ENCODE measurements at places on chromosomes 13 and 19.
A peak's percentile ranks its signal among the peaks of the same experiment; 100 is the strongest.

- DNase-seq = peak; percentile 34
Observed at GRCh38 chr19:7674010-7675005, 2.6 kb upstream of the MCEMP1 start.

DNA sequence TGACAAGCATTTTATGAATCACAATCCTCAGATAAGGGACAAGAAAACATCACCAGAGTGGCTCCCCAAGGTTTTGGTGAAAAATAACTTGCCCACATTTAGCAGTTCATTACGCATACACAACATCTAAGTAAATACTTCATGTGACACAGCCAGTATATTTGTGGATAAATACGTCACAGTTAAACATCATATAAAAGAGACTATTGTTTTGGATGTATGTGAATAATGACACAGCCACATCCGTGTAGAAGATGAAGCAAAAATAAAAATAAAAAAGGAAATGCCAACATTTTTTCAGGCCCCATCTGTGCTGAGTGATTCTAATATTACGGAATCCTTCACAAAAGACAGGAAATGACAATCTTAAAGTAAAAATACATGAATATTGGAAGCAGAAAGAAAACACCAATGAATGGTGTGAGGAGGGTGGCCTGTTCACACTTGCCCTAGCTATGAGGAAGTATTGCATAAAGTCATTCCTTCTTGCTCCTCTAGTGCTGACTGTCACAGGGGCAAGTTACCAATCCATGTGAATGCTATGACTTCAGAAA lies 457.1 kb downstream of the KLF12 start:
- no peak for DNase-seq

- DNase-seq = no peak
Observed at GRCh38 chr13:46662690-46663089, 109.7 kb downstream of the LRCH1 start.

GRCh38 chr13:112053744-112054615 lies 13.0 kb upstream of the SOX1 start:
- no peak for DNase-seq

DNA sequence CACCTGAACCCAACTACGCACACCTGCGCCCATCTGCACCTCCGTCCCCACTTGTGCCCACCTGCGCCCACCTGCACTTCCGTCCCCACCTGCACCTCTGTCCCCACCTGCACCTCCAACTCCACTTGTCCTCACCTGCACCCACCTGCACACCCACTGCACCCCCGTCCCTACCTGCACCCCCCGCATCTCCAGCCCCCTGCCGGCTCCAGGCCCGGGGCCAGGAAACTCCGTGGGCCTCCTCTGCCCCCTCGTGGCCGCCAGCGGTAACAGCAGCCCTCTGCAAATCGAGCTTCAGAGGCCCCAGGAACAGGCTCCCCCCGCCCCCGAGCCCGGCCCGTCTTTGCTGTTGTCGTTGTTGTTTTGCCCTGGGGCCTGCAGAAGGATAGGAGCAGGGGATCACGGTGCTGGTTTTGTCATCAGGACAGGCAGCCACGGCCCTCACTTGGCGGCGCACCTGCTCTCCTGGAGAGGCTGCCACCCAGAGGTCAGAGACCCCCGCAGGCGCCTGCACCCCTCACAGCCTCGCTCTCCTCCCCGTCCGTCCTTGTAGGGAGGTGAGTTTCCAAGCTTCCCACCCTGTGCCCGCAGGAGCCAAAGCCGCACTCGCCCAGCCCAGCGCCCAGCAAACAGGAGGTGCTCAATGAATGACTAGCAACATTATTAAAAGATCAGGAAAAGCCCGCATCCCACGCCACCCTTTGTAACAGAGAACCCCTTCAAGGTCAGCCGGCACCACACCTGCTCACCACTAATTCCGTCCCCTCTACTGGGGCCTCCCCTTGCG lies 65.4 kb downstream of the GNG7 start:
- no peak for DNase-seq

DNA sequence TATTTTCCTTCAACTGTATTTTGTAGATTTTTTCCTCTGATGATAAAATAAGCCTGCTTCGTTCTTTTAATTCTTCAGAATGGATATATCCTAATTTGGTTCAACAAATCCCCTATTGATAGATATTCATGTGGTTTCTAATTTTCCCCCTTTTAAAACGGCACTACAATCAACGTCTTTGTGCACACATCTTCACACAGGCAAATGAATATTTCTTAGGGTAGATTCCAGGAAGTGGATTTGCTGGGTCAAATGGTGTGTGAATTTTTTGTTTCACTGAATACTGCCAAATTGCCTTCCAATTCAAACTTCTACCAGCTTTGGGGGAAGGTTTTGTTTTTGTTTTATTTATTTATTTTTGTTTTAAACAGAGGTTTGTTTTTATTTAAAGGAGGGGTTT lies 287.2 kb downstream of the FOXO1 start:
- peak; percentile 34 for DNase-seq

DNA sequence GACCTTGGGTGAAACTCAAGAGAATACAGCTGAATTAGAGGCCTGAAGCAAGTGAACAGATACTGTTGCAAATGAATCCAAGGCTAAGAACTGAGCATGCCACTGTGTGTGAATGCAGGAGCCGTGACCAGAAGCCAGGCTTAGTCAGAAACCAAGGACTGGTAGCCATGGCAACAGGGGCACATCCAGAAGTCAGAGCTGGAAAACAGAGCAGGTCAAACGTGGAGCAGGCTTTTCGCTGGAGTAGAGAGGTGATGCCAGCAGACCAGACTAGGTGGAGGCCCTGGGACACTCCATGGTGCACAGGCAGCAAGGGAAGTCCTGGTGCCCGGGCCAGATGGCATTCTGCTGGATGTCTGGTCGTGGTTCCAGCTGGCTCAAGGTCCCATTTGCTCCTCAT lies 564.1 kb downstream of the PCDH9 start:
- DNase-seq = no peak

DNA sequence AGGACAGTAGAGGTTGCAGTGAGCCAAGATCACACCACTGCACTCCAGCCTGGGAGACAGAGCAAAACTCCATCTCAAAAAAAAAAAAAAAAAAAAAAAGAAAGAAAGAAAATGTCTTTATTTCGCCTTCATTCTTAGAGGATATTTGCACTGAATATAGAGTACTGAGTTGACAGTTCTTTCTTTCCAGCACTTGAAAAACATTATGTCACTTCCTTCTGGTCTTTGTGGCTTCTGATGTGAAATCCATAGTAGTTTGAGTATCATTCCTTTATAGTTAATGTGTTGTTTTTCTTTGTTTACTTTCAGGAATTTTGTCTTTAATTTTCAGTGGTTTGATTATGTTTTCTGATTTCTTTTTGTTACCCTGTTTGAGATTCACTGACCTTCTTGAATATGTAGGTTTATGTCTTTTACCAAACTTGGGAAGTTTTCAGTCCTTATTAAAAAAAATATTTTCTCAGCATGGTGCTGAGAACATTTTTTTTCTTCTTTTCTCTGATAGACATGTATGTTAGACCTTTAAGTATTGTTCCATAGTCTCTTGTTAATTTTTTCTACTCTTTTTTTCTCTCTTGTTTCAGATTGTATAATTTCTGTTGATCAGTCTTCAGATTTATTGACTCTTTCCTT lies 50.1 kb downstream of the PCCA start:
- no peak for DNase-seq

- no peak for DNase-seq
Observed at GRCh38 chr19:16895467-16896145, 6.8 kb downstream of the F2RL3 start.

GRCh38 chr13:109285586-109285985 lies 500.8 kb downstream of the IRS2 start:
- DNase-seq = no peak

DNA sequence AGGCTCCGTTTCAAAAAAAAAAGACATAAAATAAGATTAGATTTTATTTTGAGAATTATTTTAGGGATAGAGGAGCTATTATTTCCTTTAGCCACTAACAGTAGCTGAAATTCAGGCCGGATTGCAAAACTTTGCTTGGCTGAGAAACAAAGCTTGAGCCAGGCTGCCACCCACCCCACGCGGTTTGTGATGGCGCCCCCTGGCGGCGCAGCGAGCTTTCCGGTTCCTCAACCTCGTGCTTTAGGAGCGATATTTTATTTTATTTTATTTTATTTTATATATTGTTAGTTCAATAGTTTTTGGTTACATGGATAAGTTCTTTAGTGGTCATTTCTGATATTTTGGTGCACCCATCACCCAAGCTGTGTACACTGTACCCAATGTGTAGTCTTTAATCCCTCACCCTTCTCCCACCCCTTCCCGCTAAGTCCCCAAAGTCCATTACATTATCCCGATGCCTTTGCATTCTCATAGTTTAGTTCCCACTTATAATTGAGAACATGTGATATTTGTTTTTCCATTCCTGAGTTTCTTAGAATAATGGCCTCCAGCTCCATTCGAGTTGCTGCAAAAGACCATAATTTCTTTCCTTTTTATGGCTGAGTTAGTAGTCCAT lies 19.8 kb upstream of the CEACAM4 start:
- no peak for DNase-seq

DNA sequence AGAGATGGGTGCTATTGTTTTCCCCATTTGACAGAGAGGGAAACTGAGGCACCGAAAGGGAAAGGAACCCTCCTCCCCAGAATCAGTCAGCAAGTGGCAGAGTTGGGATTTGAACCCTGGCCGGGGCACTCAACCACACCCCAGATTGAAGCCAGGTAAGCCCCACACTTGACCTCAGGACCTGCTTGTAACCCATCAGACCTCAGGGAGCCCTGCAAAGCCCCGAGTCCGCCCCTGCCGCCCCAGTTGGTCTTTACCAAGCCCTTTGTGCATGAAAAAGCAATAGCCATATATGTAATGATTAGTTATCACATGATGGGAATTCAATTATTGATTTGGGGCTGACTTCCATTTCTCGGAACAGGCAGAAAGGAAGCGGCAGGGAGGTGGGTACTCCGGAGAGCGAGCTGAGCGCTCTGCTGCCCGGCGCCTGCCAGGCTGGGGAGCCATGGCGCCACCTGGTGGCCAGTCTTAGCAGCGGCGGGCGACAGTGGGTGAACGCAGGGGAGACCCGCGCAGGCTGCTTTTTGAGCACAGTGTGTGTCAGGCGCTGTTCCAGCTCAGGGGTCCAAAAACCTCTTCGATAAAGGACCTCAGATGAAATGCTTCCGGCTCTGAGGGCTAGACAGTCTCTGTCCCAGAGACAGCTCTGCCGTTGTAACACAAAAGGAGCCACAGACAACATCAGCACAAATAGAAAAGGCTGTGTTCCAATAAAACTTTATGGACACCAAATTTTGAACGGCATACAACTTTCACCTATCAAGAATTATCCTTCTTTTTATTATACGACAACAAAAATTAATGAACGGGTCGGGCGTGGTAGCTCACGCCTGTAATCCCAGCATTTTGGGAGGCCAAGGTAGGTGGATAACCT lies 82.9 kb upstream of the CACNA1A start:
- DNase-seq = peak; percentile 30

DNA sequence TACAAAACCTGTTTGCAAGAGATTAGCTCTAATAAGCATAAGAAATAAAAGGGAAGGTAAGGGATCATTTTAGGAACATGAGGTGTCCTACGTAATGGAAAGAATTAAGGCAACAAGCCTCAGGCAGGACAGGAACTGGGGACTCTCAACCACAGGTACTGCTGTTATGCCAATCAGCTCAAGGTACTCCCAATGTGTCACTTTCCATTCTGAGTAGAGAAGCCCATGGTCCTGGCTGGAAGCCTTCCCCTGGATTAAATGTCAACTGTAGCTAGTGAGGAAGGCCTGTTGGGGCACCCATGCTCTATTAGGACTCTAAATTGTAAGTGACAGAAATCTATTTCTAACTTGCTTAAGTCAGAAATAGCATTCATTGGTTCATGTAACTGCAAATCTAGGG lies 134.6 kb downstream of the DPF1 start:
- no peak for DNase-seq

GRCh38 chr19:10553087-10553667 lies 9.5 kb downstream of the ATG4D start:
- no peak for DNase-seq

DNA sequence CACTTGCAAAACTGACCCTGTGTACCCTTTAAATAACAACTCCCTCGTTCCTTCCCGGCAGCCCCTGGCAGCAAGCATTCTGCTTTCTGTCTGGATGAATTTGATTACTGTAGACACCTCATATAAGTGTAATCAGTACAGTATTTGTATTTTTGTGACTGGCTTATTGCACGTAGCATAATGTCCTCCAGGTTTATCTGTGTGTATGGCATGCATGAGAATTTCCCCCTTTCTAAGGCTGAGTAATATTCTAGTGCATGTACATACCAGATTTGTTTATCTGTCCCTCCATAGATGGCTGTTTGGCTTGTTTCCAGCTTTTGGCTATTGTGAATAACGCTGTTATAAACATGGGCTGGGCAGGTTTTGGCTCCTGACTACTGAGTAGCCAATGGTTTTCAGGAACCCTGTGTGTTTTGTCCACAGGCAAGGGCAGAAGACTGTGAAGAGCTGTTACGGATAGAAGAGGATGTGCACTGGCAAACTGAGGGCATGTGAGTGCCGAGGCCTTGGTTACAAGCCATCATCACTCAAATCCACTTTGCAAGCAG lies 98.0 kb downstream of the ESD start:
- no peak for DNase-seq

DNA sequence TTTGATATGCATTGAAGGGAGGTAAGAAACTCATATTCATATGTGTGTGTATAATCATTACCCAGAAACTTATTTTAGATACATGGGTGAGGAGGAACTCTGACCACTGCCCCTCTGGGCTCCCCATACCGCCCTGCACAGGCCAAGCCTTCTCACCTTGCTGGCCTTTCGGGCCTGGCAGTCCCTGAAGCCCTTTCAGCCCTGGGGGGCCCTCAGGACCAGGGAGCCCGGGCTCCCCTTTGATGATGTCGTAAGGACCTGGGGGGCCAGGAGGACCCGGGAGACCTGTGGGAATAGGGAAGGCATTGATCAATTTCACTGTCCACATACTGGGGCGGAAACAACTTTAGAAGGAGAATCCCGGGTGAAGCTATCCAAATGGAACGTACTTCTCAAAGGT lies 142.3 kb downstream of the COL4A1 start:
- DNase-seq = no peak

DNA sequence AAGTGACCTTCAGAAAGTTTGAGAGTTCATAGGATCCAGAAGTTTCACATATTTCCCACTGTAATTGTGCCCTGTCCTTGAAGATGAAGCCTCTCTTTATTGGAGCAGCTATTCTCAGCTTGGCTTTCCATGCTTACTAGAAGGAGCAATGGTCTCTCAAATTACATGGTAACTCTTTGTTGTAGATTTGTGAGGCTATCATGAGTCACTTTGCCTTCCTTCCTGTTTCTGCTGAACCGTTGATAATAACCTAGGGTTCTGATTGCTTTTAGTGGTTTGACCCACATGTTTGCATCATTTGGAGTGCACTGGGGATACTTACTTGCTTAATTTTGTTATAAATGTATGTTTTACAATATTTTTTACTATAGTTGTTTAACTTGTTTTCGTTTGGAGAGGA lies 772.9 kb upstream of the SLITRK6 start:
- DNase-seq = no peak

- no peak for DNase-seq
Observed at GRCh38 chr19:15869873-15870272, 28.0 kb downstream of the CYP4F2 start.

GRCh38 chr13:50893211-50893852 lies 16.3 kb upstream of the RNASEH2B start:
- DNase-seq = no peak

GRCh38 chr19:54160182-54160811 lies 776 bp upstream of the LENG1 start:
- DNase-seq = no peak
